ENCODE measurements at places on chromosomes 6 and 20. TPM values are rescaled to one million over a fixed set of nuclear protein-coding genes. Genes with fewer than 3 reads are reported as not detected.

The SRSF12 gene
- total RNA-seq = 0.11 TPM

The EEF1A2 gene
- 0.33 TPM for total RNA-seq

The IL17A gene
- not detected for total RNA-seq

The TNXB gene
- total RNA-seq = 5.9 TPM

The SMPDL3A gene
- 38.1 TPM for total RNA-seq

The CTAGE9 gene
- total RNA-seq = not detected

The MYH7B gene
- 0.33 TPM for total RNA-seq

The SYS1 gene
- total RNA-seq = 18.5 TPM

The VGLL2 gene
- total RNA-seq = not detected

The CALHM5 gene
- 3.0 TPM for total RNA-seq

The CD24 gene
- 1.2 TPM for total RNA-seq

The SEL1L2 gene
- total RNA-seq = not detected

The BANF2 gene
- not detected for total RNA-seq

The DNAH8 gene
- total RNA-seq = 0.12 TPM

The MROH8 gene
- total RNA-seq = 1.4 TPM

The THBS2 gene
- 425 TPM for total RNA-seq

The MYLK4 gene
- 0.25 TPM for total RNA-seq

The LAMA2 gene
- total RNA-seq = 58.3 TPM

The UBE2C gene
- 17.6 TPM for total RNA-seq

The GINS1 gene
- total RNA-seq = 6.0 TPM

The WFDC5 gene
- total RNA-seq = not detected

The MOCS1 gene
- total RNA-seq = 11.9 TPM

The SLC22A1 gene
- 0.77 TPM for total RNA-seq

The RAB44 gene
- total RNA-seq = not detected

The HLA-DPB1 gene
- total RNA-seq = 21.1 TPM

The COX4I2 gene
- not detected for total RNA-seq

The GRM1 gene
- total RNA-seq = not detected

All from uterine smooth muscle cell (primary cell).